ENCODE measurements at places on chromosomes 13 and 19.

GRCh38 chr19:4966591-4966990, 2.3 kb upstream of the KDM4B start:
- no peak for DNase-seq

- no peak for DNase-seq
Observed at GRCh38 chr13:28865149-28865744, 45.1 kb downstream of the MTUS2 start.

DNA sequence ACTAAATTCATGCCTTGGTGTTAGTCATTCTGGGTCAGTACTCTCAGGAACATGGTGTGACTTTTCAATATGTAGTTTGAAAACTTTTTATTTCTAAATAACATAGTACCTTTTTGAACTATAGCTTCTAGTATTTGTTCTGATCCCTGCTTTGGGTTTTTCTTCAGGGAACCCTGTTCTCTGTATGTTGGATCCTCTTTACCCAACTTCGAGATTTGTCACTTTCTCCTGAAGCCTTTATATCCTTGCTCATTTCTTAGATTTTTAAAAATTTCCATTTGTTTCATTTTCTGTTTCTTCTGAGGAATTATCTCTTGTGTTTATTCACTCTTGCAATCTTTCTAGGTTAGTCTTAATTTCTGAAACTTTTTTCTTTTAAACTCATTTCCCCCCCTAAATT, 12.4 kb upstream of the CHST8 start:
- DNase-seq = no peak

- DNase-seq = no peak
Observed at GRCh38 chr13:99004978-99005377, 27.1 kb upstream of the DOCK9 start.

DNA sequence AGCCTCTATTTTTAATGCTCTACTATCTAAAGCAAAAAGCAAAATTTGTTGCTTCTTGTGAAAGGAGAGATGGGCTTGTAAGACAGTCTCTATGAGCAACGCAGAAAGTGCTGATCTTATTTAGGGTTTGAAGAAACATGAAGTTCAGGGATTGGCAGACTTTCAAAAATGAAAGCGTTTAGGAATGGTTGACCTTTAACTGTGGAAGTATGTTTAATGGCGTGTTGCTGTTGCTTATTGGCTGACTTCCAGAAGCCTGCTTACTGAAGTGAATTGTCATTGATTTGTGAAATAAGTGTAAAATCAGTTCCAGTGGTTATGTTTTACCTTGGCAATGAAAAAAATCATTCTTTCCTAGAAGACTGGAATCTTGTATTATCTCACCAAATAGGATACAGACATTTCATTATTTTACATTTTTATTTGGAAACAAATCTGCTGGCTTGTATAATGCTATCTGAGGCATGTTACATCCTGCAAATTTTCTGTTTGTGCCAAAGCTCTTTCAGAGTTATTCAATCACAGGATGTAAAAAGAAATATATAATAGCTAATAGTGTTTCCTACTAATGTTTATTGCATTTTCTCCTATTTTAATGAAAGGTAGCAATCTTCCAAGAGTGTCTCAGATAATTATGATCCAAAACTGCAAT, 221.3 kb upstream of the SLITRK6 start:
- DNase-seq = no peak

GRCh38 chr19:2132191-2132590, 19.2 kb downstream of the AP3D1 start:
- DNase-seq = no peak

- no peak for DNase-seq
Observed at GRCh38 chr13:111421216-111421615, 100.8 kb downstream of the TEX29 start.

DNA sequence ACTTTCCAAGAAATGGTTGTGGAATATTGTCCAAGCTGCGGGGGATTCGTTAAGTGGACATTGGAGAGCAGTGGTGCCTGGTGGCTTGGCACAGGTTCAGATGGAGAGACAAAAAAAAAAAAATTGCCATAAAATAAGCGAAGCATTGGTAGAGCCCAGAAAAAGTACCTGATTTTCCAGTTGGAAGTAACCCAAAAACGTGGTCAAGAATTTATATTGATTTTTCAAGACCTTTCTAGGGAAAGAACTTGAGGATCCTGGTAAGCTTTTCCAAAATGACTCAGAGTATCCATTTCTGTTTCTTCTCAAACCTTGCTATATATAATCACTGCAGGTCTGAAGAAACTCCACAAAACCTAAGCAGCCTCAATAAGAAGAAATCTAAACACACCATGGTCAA, 94.6 kb downstream of the ING1 start:
- no peak for DNase-seq

- DNase-seq = peak; percentile 28
Observed at GRCh38 chr13:75935805-75936204, 299.7 kb downstream of the LMO7 start.

- no peak for DNase-seq
Observed at GRCh38 chr19:1718420-1719291, 34.6 kb upstream of the ONECUT3 start.

- no peak for DNase-seq
Observed at GRCh38 chr13:66154354-66154753, 1075.8 kb downstream of the PCDH9 start.

DNA sequence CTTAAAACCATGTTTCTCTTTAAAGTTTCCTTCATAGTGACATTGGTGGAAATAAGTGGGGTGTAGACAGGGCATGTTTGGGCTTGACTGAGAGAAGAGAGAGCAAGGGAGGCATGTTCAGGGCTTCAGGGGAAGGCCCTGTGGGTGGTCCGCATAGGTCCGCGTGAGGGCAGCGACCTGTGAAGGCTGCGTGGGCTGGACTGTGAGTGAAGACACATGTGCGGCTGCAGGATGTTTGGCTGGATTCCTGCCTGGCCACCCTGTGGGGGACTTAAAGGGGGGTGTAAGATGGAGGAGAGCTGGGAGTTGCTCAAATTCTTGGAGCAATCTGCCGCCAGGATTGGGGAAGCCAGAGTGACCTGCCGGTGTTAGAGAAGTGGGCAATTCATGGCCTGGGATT, 23.8 kb upstream of the KLF12 start:
- DNase-seq = no peak

DNA sequence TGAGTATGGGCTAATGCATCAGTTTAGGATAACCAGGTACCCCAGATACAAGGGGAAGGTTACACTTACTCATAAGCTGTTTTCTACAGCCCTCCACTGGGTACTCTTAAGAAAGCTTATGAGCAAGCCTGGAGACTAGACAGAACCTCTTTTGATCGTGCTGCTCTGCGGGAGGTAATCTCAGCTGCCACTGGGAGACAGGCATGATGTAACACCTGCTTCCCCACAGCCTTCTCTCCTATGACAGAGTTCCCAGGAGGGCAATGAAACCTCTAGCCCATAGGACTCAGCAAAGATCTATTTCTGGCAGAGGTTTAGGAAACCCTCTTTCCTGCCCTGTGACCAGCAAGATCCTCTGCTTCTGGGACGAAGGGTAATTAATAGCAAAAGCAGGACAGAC, 65.6 kb downstream of the WASF3 start:
- DNase-seq = no peak

- no peak for DNase-seq
Observed at GRCh38 chr19:58434217-58434616, 5.7 kb downstream of the ZNF132 start.

DNA sequence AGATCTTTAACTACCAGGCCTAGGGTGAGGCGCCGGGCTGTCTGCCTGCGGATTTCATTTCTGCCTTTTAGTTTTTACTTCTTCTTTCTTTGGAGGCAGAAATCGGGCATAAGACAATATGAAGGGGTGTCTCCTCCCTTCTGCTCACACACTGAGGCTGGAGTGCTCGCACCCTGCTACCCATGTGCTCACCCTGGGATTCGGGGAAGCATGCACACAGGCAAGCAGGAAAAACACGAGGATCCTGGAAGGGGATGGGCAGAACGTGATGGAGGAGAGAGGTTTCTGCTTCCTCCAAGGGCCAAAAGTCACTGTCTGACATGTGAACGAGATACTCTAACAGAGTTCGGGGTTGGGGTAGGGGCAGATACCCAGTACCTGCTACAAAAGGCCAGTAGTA, 28.4 kb downstream of the ZNF823 start:
- no peak for DNase-seq

GRCh38 chr19:49331616-49332055, 3.6 kb upstream of the CD37 start:
- DNase-seq = peak; percentile 71

DNA sequence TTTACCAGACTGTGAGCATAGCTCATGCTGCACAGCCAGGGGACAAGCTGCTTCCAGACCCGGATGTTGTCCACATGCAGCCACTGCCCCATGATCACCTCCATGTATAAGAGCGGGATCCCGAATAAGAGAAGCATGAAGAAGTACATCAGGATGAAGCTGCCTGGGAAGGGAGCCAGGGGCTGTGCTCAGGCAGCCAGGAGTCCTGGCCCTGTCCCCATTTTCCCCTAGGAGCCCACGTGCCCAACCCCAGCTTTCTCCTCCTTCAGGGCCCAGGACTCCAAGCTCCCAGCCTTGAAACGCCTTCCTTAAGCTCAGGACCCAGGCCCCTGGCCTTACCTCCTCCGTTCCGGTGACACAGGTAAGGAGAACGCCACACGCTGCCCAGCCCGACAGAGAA, 69.3 kb downstream of the SLC6A16 start:
- DNase-seq = no peak

DNA sequence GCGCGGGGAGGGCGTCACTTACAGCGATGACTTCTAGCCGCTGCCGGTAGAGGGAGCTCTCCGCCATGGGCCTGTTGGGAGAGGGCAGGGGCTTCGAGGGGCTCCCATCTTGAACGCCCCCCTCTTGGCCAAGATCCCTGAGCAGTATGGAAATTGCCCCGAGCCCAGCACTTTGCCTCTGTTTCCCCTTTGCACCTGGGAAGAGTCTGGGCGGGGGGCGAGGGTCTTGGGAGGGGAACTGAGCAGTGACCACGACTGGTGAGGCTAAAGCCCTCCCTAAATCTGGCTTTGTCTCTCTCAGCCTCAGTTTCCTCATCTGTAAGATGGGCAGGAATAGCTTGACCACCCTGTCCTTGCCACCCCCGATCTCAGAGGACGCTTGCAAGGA, 2.8 kb downstream of the PALM3 start:
- peak; percentile 61 for DNase-seq

DNA sequence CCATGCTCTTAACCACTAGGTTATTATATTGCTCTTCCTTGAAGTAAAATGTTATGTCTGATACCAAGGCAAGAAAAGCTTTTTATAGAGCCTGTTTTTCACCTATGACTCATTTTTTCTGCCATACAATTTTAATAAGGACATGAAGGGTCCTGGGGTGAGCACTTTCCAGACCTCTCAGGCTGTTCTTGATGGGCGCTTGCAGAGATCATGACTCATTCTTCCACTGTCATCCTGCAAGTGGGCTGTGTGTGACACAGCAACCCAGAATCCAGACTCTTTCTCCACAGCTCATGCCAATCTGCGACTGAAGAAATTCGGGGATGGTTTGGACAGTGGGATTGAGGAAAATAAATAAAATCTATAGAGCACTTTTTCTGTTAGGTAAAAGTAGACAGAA, 506.7 kb upstream of the NBEA start:
- no peak for DNase-seq

GRCh38 chr13:99587021-99587420, 85.7 kb downstream of the TM9SF2 start:
- DNase-seq = no peak

GRCh38 chr13:96982672-96983071, 11.6 kb downstream of the OXGR1 start:
- no peak for DNase-seq

DNA sequence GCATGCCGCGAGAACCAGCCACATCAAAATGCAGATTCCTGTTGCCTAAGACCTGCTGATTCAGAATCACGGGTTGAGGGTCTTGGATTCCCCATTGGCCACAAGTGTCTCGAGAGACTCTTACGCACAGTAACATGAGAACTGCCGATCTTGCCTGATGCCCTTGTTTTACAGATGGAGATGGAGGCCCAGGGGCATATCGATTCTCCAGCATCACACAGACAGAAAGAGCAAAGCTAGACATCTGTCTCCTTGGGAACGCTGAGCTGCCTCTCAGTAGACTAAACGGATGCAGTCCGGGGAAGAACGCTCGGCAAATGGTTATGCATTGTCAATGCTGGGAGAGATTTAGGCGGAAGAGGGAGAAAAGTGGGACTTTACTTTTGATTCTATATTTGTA, 5.4 kb downstream of the NLRP12 start:
- peak; percentile 51 for DNase-seq

DNA sequence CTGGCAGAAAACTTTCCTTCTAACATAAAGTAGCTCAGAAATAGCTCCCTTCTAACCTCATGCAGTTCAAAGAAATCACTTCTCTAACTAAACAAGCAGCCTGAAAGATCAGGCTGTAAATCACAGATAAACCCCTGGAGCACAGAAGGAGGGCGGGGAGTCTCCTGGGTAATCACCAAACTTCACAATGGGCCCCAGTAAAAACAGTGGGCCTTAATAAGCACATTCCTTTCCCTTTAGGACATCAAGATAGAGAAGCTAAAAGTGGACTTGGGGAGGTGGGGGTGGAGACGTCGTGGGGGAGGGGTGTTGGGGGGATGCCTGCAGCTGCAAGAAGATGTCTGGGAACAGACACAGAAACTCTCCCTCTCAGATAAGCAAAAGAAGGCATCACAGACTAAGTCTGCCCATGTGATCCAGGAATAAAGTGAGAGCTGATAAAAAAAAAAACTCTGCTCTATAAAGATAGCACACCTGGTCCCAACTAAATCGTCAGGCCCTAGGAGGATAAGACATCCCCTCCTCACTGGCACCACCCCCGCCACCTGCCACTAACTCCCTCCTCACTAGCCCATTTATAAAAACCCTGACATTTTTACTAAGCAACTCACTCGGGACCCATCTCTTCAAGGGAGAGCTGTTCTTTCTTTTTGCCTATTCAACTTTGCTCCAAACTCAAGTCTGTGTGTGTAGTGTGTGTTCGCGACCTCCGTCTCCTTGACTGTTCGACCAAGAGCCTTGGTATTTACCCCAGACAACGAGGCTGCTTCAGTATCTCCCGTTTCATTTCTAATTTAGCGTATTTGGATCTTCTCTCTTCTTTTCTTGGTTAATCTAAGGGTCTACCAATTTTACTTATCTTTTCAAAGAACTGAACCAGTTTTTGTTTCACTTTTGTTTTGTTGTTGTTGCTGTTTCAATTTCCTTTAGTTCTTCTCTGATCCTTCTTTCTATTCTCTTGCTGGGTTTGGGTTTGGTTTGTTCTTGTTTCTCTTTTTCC, 31.7 kb downstream of the DNAJC15 start:
- peak; percentile 43 for DNase-seq

DNA sequence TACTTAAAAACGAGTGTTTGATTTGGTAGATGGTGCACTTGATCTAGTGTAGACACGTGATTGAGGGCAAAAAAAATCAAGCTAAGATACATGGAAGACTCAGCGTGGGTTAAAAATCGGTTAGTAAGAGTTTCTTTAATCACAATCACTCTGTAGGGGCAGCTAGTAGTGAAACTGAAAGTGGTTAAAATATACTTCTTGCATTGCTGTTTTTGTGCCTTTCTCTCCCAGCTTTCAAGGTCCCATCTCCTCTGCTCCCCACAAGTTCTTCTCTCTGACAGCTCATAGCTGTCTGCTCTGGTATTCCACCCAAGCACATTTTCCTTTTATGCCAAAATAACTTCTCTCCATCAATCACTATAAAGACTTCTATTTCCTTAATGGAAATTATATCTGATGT, 1089.7 kb downstream of the EFNB2 start:
- no peak for DNase-seq

All from H9 (cell line).